NCI-H2029 treated with DMSO at 0.1 percent for 48 hours (cell line): ENCODE measurements at places on chromosomes 6 and 20.

GRCh38 chr6:154932515-154933027, 62.5 kb upstream of the TIAM2 start:
- no peak for DNase-seq

DNA sequence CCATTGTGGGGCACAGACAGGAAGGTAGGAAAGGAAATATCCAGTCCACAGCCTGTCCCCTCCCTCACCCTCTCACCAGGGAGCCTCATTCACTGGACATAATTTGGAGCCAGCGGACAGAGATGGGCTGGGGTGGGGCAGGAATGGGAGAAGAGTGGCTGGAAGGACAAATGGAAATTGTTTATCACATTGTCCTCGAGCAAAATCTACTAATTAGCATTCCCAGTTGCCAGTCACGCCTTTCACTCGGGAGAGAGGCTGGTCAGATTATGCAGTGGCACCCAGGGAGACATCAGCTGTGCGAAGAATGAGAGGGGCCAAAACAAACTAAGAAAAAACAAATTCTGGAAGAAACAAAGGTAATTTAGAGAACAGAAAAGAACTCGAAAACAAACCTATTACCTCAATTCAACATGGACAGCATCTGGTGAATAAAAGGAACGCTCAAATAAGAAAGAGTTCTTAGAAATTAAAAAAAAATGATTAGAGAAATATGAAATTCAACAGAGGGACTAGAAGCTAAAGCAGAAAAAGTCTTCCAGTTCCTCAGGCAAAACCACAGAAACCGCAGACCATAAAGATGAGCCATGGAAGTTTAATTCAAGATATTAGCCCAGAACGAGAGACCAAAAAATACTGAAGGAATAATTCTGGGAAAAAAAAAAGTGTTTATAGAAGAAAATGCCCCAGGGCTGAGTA, 108.5 kb upstream of the RALGAPA2 start:
- no peak for DNase-seq

GRCh38 chr6:18467741-18468502, 80.8 kb downstream of the RNF144B start:
- no peak for DNase-seq

GRCh38 chr6:11525468-11526155, 11.9 kb upstream of the TMEM170B start:
- no peak for DNase-seq

- DNase-seq, result no peak
Measured at GRCh38 chr6:11380969-11381744, 148.7 kb upstream of the NEDD9 start.

GRCh38 chr6:70396796-70397729, 16.2 kb upstream of the FAM135A start:
- no peak for DNase-seq

- DNase-seq, result no peak
Measured at GRCh38 chr20:38284893-38285444, 19.0 kb upstream of the BPI start.

- DNase-seq, result no peak
Measured at GRCh38 chr6:104400844-104401243, 458.9 kb downstream of the HACE1 start.

- DNase-seq, result no peak
Measured at GRCh38 chr6:124955108-124955856, 7.0 kb upstream of the RNF217 start.

DNA sequence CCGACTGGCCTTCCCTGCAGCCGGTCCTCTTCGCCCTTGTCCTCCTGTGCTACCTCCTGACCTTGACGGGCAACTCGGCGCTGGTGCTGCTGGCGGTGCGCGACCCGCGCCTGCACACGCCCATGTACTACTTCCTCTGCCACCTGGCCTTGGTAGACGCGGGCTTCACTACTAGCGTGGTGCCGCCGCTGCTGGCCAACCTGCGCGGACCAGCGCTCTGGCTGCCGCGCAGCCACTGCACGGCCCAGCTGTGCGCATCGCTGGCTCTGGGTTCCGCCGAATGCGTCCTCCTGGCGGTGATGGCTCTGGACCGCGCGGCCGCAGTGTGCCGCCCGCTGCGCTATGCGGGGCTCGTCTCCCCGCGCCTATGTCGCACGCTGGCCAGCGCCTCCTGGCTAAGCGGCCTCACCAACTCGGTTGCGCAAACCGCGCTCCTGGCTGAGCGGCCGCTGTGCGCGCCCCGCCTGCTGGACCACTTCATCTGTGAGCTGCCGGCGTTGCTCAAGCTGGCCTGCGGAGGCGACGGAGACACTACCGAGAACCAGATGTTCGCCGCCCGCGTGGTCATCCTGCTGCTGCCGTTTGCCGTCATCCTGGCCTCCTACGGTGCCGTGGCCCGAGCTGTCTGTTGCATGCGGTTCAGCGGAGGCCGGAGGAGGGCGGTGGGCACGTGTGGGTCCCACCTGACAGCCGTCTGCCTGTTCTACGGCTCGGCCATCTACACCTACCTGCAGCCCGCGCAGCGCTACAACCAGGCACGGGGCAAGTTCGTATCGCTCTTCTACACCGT, 6.1 kb downstream of the UBD start:
- DNase-seq, result no peak

DNA sequence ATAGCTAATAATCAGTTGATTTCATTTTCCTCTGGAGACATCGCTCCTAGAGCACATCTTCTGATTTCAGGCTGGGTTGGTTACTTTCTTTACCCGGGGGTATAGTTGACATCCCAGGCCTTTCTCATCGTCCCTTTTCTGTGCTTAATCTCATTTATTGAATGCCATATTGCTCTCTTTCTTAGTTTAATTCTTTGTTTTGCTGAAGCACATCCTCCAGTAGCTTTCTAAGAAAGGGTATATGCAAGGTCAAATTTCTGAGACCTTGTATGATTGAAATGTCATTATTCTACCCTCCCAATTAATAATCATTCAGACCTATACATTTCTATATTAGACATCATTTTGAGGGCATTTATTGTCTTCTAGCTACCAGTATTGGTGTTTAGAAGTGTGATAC, 2.6 kb upstream of the C20orf141 start:
- no peak for DNase-seq

DNA sequence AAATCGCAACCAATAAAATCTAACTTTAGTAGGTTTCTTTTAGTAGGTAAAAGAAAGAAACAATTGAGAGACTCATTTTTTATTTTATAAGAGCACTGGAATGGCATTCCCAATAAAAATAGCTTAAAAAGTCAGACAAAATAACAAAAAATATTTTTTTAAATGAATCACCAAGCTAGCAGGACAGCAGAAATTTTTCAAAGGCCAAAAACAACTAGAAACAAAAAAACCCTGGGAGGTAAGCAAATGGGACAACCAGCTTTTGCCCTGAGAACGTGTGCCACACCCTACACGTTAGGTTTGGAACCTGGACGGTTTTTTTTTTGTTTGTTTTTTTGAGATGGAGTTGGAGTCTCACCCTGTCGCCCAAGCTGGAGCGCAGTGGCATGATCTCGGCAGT, 19.6 kb downstream of the GPLD1 start:
- DNase-seq, result no peak

GRCh38 chr6:23349521-23350147, 776.4 kb upstream of the NRSN1 start:
- peak; percentile 40 for DNase-seq

DNA sequence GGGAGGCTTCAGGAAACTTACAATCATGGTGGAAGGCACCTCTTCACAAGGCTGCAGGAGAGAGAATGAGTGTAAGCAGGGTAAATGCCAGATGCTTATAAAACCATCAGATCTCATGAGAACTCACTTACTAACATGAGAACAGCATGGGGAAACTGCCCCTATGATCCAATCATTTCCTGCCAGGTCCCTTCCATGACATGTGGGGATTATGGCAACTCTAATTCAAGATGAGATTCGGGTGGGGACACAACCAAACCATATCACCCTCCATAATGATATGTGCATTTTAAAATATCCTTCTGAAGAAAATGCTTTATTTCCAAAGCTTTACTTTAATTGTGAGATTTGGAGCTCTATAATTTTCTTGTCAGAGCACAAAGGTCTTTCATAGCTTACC, 154.1 kb upstream of the CENPW start:
- DNase-seq, result no peak

DNA sequence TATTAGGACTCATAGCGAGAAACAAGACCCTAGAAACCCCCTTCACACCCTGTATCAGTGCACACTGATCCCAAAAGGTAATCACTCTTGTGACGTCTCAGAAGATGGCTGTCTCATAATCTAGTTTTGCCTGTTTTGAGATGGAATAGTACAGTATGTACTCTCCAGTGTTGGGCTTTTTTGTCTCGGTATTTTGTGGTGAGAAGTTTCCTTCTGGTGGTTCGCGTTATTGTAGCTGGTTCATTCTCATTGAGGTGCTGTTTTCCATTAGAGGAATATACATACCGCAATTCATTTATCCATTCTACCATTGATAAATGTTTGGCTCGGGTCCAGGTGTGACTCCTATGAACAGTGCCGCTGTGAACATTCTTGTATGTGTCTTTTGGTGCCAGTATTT, 27.9 kb upstream of the MAP3K4 start:
- DNase-seq, result no peak

DNA sequence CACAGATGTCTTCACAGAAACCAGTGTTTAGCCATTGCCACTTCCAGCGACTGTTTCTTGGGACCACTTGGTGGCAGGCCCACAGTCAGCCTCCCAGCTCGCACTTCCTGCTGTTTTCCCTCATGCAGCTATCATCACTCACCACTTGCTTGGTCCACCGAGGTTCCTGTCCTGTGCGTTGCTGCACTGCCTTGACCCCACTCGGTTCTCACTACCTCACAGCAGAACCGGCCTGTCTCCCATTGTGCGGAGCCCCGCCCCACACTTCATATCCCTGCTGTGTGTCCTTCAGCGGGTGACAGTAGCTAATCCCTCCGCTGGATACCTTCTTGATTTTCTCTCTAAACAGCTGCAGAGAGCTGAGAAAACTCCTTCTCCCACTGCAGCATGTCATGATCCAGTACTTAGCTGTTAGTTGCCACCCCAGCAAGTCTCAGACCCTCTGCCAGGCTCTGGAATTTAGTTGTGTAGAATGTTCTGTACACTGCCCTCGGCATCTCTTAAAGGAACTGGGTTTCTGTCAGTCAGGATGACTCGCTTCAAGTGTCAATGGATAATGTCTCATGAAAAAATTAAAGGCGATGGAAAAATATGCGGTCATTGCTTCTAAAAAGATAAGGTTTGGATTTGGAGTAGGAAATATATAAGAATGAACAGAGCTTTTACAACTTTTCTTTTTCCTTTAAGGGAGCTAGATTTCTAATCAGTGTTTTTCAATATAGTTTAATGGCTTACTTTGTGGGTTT, 208.0 kb downstream of the FARS2 start:
- no peak for DNase-seq

DNA sequence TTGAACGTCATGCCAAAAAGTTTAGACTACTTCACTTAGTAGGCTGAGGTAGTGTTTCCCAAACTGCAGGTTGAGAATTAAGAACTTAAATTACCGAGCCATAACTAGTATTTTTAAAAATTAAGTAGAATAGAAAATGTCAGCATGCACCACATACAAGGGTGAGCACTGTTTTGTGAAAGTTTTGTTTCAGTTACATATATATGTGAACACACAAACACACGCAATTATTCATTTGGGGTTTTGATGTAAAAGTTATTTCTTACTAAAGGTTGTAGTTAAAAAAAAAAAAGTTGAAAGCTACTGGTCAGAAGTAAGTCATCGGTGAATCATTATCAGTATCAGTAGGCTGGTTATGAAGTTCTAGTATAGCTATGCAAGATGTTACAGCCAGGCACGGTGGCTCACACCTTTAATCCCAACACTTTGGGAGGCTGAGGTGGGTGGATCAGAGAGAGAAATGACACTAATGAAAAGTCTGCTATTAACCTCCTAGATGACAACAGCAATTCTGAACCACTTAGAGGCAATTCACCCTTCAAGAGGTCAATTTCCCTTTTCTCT, 24.1 kb downstream of the FASTKD5 start:
- no peak for DNase-seq

DNA sequence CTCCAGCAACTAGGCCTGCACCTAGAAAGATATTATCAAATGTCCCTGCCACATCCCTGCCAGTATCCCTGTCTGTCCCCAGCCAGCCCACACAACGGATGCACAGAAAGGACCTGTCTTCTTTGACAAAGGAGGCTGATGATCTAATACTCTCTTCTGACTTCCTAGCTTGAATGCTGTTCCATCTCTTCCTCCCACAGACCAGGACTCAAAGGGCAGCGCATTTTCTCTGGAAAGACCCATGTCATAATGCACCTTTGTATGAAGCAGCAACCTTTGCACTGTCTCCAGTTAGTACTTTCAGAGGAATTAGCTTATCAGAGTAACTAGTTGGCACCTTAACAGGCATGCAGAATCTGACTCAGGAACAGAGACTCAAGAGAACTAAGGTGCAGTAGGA, 53.3 kb upstream of the TAF8 start:
- no peak for DNase-seq

GRCh38 chr20:60057123-60057865, 99.1 kb downstream of the CDH26 start:
- peak; percentile 82 for DNase-seq

GRCh38 chr6:170058878-170059485, 231.9 kb downstream of the DLL1 start:
- DNase-seq, result no peak

- no peak for DNase-seq
Measured at GRCh38 chr6:106022801-106023200, 63.3 kb upstream of the PRDM1 start.

- no peak for DNase-seq
Measured at GRCh38 chr6:89139509-89140346, 6.1 kb upstream of the PM20D2 start.

DNA sequence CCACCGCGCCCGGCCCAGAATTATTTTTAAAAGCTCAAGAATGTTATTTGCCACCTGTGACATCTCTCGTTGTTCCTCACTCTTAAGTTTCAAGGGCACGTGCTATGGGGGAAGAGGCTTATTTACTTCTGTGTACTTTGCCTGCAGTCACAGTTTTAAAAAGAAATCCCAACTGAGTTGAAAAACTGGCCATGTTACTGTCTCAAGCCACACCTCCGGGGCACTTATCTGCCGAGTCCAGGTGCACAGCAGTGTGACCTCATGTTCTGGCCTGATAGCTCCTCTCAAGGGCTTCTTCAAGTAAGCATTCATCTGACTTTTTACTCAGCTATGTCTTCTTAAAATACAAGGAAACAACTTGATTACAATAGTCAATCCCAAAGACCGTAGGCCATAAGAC, 34.5 kb downstream of the SHLD1 start:
- DNase-seq, result peak; percentile 51

DNA sequence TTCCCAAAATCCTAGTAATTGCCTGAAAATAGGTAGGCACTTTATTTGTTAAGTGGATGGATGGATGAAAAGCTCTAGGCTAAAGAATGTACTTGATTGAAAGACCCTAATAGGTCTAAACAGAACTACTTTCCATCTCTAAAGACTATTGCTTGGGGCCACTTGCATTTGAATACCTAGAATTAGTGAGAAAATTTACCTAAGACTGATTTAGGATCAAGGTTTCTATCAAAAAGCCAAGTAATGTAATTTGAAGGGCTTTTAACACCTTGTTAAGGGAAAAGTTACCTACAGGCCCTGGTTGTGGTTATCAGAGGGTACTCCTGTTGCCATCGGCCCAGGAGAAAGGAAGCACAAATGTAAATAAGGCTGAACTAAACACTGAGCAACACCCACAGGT, 580.7 kb downstream of the LMBRD1 start:
- no peak for DNase-seq

- no peak for DNase-seq
Measured at GRCh38 chr6:108598305-108598863, 37.7 kb downstream of the FOXO3 start.
